ENCODE measurements at places on chromosomes 5 and 9. TPM values are rescaled to one million over a fixed set of nuclear protein-coding genes. Genes with fewer than 3 reads are reported as not detected.

- DNase-seq: no peak
These were observed 106.8 kb downstream of the ENTREP1 start for GRCh38 chr9:69431777-69432176.

- DNase-seq: no peak
These were observed 812.0 kb downstream of the CDH18 start for GRCh38 chr5:19175776-19176570.

LOX gene
- total RNA-seq: 9.9 TPM

YIPF5 gene
- 48.6 TPM for total RNA-seq

All from mucosa of gallbladder (tissue), 1 donor.